ENCODE measurements at places on chromosomes 5 and 9.

DNA sequence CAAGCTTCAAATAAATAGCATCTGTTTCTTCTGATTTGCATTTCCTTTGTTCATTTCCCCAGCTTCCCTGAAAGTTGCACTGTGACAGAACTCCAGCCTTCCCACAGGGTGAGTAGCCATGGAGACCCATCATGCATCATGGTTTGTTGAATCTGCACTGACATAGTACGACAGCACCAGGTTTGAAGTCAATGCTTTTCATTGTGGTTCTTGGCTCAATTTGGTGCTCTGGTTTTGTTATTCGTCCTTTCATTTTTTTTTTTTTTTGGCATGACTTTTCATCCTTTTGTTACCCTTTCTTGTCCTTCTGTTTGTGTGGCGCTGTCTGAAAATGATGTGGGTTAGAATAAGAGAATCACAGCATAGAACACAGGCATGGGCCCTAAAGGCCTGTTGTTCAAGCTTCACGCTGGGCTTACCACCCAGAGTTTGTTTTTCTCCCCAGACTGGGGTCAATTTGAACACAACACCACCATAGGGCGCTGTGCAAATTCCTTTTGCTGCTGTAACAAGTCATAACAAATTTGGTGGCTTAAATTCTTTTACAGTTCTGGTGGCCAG, 206.2 kb upstream of the CDH10 start:
- DNase-seq, result no peak

GRCh38 chr5:103371046-103371607, 112.6 kb downstream of the MACIR start:
- DNase-seq, result no peak

GRCh38 chr5:58818465-58818864, 235.6 kb downstream of the RAB3C start:
- no peak for DNase-seq

DNA sequence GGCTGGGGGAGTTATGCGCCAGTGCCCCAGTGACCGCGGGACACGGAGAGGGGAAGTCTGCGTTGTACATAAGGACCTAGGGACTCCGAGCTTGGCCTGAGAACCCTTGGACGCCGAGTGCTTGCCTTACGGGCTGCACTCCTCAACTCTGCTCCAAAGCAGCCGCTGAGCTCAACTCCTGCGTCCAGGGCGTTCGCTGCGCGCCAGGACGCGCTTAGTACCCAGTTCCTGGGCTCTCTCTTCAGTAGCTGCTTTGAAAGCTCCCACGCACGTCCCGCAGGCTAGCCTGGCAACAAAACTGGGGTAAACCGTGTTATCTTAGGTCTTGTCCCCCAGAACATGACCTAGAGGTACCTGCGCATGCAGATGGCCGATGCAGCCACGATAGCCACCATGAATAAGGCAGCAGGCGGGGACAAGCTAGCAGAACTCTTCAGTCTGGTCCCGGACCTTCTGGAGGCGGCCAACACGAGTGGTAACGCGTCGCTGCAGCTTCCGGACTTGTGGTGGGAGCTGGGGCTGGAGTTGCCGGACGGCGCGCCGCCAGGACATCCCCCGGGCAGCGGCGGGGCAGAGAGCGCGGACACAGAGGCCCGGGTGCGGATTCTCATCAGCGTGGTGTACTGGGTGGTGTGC, at the start of gene RXFP3:
Gene RXFP3, plus strand, starts transcription at position 6 of the 636 bp plus-strand sequence. Its CDS starts 355 bp downstream, at position 361.
- no peak for DNase-seq

GRCh38 chr5:6090079-6090654, 288.2 kb downstream of the MED10 start:
- no peak for DNase-seq
